ENCODE measurements at places on chromosomes 13 and 19.

- DNase-seq = no peak
Observed at GRCh38 chr13:33678906-33679657, 138.9 kb upstream of the RFC3 start.

- no peak for DNase-seq
Observed at GRCh38 chr13:28476919-28477708, 17.8 kb downstream of the FLT1 start.

GRCh38 chr13:98487016-98487415, 89.9 kb downstream of the STK24 start:
- no peak for DNase-seq

GRCh38 chr13:47959468-47960247, 41.4 kb downstream of the SUCLA2 start:
- no peak for DNase-seq

- DNase-seq = no peak
Observed at GRCh38 chr19:1468821-1469254, 10.2 kb downstream of the C19orf25 start.

- DNase-seq = no peak
Observed at GRCh38 chr19:30402436-30403202, 30.4 kb downstream of the ZNF536 start.

DNA sequence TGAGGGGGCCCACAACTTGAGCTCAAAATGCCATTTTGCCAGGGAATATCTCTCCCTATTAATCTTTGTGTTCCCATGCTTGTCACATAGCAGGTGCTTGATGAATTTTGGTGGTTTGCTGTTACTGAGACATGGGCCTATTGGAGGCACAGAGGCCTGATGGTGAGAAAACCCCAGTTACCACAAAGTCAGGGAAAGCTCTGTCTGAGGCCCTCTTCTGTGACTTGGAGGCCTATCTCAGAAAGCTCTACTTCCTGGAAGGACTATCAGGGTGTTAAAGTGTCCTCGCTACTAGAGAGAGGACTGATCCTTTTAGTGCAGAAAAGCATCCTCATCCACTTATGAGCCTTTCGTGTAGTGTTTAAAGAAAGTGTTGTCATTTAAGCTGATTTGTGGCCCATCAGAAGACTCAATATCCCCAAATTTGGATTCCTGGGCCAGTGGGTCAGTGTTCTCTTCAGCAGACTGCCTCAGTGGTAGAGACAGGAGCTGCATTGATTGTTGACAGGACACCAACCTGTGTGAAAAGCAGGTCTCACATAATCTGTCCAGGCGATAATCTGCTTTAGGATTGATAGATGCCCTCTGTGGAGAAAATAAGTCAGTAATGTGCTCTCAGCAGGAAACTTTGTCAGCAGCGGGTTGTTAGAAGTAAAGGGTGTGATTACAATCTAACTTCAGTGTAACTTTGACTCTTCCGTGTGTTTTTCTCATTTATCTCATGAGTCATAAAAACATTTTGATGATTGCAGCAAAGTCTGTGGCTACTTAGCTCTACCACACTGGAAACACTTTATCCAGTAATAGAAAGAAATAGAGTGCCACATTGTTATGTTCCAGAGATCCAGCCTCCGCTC, 121.0 kb downstream of the AKAP11 start:
- DNase-seq = no peak

GRCh38 chr19:32891609-32892008, 22.0 kb upstream of the SLC7A9 start:
- DNase-seq = no peak
